ENCODE measurements at places on chromosomes 12 and 14.

DNA sequence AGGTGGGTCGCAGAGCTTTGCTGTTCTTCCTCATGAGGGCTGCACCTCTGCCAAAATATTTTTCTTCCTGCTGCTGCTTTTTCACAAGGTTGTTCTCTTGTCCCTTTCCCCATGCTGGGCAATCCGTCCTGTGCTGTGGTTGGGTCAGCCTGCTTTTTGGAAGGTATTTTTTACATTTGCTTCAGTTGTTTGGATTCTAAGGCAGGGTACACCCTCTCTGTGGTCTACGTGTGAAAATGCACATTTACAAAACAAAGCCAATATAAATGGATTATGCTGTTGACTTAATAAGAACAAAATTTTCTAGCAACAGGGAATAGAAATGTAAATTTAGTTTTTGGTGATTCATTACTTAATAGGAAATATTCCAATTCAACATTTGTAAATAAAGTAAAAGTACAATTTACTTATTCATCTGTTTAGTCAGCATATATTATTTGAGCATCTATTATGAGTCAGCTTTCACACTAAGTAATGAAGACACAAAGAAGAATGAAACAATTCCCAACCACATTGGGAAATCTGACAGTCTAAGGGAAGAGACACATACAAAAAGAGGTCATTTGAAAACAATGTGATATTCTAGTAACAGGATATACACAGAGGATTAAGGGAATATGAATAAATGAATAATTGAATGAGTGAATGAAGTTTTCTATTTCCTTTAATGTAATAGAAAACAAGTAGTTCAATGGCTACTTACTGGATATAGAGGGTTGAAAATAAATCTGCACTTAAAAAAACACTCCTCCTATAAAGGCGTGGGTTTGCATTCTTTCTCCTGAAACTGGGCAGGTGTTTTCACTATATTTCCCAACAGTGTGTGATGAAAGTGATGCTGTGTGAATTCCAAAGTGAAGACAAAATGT is 94.6 kb upstream of the PRICKLE1 start:
- H3K27ac ChIP-seq: no peak overlapping the region
- H3K36me3 ChIP-seq: no peaks in the 10 kb centered on the region
- H3K27me3 ChIP-seq: no peaks in the 10 kb centered on the region
- no peak for DNase-seq
- H3K4me3 ChIP-seq: no peak overlapping the region

- H3K36me3 ChIP-seq: no peaks in the 10 kb centered on the region
- H3K4me1 ChIP-seq: no peaks in the 10 kb centered on the region
- H3K27ac ChIP-seq: no peak overlapping the region
Measured at GRCh38 chr14:26761532-26761931, 163.7 kb upstream of the NOVA1 start.

- H3K27ac ChIP-seq: no peak overlapping the region
- DNase-seq: no peak
- peaks cover 8% of the 10 kb centered on the region for H3K4me1 ChIP-seq
- H3K4me3 ChIP-seq: no peak overlapping the region
Measured at GRCh38 chr12:16307856-16308475, 30.5 kb upstream of the SLC15A5 start.

GRCh38 chr14:34957771-34958286 is 25.0 kb upstream of the SRP54 start:
- H3K27me3 ChIP-seq: no peaks in the 10 kb centered on the region
- no peak for DNase-seq
- H3K27ac ChIP-seq: no peak overlapping the region

Data from Calu3 (cell line).